Stimulated activated CD4-positive, alpha-beta T cell treated with anti-CD3 and anti-CD28 coated beads, Interleukin-15, amount 100 ng/mL, for 1 hour (primary cell): ENCODE measurements at places on chromosomes 5 and 9.

- no peak for DNase-seq
These were observed 1.3 kb downstream of the ERBIN start for GRCh38 chr5:65927503-65928321.

GRCh38 chr9:36213387-36213786, 22.7 kb downstream of the CLTA start:
- no peak for DNase-seq

- DNase-seq = no peak
These were observed 285.4 kb downstream of the TMEM232 start for GRCh38 chr5:110441035-110441434.

GRCh38 chr5:93572101-93572607, 8.9 kb downstream of the NR2F1-AS1 start:
- DNase-seq = no peak

DNA sequence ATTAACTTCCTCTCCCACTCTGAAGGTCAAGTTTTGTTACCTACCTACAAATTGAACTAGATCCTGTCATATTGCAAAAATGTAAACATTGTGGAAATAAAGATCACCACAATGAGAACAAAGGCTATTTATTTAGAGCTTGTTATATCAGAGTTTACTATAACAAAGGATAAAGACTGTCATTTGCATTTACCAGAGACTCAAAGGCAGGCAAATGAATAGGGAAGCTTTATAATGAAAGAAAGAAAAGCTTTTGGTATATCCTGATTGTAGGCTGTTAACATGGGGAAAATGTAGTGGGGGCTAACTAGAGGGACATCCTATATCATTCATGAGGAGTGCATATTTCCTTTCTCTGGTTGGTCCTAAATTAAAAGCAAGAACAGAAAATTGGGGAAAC, 403.5 kb upstream of the TYRP1 start:
- no peak for DNase-seq

- DNase-seq = no peak
These were observed 7.3 kb upstream of the RASEF start for GRCh38 chr9:83070261-83070660.

DNA sequence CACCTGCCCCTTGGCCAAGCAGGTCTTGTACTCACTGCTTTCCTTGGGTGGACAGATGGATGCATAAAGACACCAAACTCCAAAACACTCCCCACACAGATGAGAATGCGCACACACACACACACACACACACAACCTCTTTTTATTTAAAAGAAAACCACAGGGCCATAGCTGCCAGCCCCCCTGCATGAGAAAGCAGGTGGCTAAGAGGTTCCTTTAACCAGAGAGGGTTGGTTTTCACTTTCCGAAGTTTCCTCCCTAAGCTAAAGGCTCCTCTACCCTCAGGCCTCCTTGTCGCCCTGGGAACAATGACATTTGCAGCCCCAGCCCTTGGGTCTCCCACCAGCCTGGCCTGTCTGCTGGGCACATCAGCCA, 11.1 kb downstream of the NR5A1 start:
- DNase-seq = no peak

GRCh38 chr9:125655691-125656410, 51.2 kb downstream of the MAPKAP1 start:
- DNase-seq = no peak

- DNase-seq = no peak
These were observed 687 bp downstream of the LYSMD3 start for GRCh38 chr5:90528601-90529193.

DNA sequence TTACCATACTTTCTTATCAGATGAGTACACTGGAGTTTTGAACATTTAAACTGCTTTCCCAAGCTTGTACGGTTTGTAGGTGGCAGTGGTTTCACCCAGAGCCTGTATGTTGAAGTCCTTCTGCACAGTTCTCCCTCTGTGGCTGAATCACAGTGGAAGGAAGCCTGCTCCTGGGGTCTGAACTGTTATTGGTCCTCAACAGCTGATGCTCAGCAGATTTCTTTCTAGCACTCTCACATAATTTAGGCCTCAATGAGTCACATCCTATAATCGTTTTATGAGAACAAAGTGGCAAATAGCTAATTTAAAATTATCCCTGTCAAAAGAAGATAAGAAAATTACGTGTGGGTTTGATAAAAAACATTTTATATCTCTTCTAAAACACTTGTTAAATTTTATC, 229.7 kb downstream of the TLE4 start:
- no peak for DNase-seq

GRCh38 chr9:74942801-74943200, 9.9 kb downstream of the C9orf40 start:
- DNase-seq = no peak

GRCh38 chr9:130347931-130348330, 82.4 kb downstream of the HMCN2 start:
- DNase-seq = no peak
